T-helper 2 cell (primary cell): ENCODE measurements at places on chromosomes 13 and 19.

DNA sequence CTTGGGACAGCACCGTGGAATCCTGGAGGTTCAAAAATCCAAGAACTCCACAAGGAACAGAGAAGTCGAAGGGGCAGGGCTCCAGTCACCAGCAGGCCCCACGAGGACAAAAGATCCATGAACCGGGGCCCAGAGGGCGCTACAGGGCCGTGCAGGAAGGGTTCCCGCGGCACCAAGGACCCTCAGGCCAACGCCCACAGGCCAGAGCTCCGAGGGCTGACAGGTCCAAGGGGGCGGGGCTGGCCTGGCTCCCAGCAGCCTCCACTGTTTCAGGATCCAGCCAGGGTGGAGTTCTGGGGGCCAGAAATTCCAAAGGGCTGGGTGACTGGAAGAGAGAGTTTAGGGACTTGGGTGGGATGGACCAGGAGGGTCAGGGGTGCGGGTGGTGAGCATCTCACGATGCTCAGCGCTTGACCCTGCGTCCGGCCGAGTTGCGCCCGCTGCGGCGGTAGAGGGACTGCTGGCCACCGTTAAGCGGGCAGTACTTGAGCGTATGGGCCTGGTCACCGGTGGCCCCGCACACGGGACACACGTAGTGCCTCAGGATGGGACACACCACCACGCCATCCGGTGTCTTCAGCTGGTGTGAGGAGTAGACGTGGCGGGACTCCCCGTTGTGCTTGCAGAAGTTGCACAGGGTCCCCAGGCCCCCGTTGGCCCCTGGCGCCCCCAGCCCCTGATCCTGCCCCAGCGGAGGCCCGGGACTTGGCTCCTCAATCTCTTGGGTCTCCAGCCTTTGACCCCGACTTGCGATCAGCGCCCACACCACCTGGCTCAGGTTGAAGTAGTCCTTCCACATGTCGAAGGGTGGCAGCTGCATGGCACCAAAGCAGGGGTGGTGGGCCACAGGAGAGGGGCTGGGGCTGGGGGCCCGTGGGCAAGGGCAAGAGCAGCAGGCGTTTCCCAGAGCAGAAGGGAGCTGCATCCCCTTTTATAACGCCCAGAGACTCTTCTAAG is at the start of gene NANOS2:
NANOS2 (minus strand) TSS at position 905 of the 957 bp plus-strand sequence; CDS start at position 820, 85 bp downstream.
- no peak for DNase-seq

DNA sequence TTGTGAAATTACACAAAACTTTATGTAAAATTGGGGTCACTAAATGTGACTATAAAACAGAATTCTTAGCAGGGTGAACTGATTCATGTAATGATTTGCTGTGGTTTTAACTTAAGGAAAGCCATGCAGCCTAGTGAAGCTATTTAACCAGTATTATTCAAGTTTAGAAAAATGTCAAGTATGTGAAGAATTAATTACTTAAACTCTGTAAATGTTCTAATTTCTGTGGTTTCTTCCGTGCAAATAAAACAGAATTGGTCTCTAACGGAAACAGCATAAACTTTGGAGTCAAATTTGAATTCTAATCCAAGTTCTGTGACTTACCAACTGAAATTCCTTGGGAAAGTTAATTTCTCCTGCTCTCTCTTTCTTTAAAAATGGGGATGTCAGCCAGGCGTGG is 13.3 kb downstream of the CDC16 start:
- no peak for DNase-seq

DNA sequence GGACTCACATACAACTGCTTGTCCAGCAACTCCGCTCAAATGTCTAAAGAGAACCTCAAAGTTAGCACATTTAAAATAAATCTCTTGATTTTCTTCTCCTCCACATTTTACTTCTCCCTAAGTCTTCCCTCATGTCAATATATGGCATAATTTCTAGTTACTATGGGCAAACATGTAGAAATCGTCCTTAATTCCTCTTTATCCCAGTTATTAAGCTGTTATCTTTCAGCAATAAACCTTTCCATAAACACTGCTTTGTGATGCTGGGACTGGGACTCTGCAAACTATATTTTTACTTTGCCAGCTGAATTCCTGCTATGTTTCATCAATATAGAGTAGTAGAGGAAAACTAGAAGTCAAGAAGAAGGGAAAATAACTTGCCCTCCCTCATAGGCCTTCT is 99.7 kb downstream of the KCNRG start:
- DNase-seq = no peak

DNA sequence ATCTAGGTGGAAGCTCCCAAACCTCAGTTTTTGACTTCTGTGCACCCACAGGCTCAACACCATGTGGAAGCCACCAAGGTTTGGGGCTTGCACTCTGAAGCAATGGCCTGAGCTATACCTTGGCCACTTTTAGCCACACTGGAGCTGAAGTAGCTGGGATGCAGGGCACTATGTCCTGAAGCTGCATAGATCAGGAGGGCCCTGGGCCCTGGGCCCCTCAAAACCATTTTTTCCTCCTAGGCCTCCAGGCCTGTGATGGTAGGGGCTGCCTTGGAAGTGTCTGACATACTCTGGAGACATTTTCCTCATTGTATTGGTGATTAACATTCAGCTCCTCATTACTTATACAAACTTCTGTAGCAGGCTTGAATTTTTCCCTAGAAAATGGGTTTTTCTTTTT is 273.7 kb downstream of the FGF9 start:
- no peak for DNase-seq
